ENCODE measurements at places on chromosomes 2 and 18. TPM values are rescaled to one million over a fixed set of nuclear protein-coding genes. Genes with fewer than 3 reads are reported as not detected.

DNA sequence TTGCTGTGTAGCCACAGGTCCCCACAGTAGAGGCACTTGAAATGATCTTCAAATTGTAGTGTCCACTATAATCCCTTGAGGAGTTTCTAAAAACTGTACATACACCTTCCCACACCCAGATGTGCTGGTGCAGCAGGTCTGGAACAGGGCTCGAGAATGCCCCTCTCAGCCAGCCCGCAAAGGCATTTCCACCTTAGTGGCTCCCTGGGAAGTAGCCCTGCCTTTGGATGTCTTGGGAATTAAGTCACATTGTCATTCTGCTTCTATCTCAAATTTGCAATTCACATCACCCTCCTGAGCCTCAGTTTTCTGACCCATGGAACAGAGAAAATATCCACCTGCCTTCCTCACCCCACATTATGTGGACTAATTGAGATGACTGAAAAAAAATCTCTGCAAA, 44.3 kb upstream of the TCF7L1 start:
- no peak for DNase-seq

The KCNK3 gene
- 5.3 TPM for total RNA-seq

- DNase-seq = no peak
Measured at GRCh38 chr2:143581134-143581533, 451.9 kb downstream of the ARHGAP15 start.

The ADGRF3 gene
- 0.28 TPM for total RNA-seq

The TBR1 gene
- total RNA-seq = not detected
